ENCODE measurements at places on chromosomes 11 and 22. TPM values are rescaled to one million over a fixed set of nuclear protein-coding genes. Genes with fewer than 3 reads are reported as not detected.

- DNase-seq = no peak
- peak overlapping the region; percentile 97 for H3K4me3 ChIP-seq
- H3K36me3 ChIP-seq = peaks cover 19% of the 10 kb centered on the region
- no peaks in the 10 kb centered on the region for H3K27me3 ChIP-seq
- peak overlapping the region; percentile 98 for H3K27ac ChIP-seq
These were observed 2.1 kb downstream of the FADD start for GRCh38 chr11:70205049-70205725.

- H3K27ac ChIP-seq = no peak overlapping the region
- no peak for DNase-seq
- H3K27me3 ChIP-seq = no peaks in the 10 kb centered on the region
- H3K36me3 ChIP-seq = no peaks in the 10 kb centered on the region
- H3K4me1 ChIP-seq = no peaks in the 10 kb centered on the region
- no peak overlapping the region for H3K4me3 ChIP-seq
These were observed 103.8 kb downstream of the GRIA4 start for GRCh38 chr11:105713696-105714095.

DNA sequence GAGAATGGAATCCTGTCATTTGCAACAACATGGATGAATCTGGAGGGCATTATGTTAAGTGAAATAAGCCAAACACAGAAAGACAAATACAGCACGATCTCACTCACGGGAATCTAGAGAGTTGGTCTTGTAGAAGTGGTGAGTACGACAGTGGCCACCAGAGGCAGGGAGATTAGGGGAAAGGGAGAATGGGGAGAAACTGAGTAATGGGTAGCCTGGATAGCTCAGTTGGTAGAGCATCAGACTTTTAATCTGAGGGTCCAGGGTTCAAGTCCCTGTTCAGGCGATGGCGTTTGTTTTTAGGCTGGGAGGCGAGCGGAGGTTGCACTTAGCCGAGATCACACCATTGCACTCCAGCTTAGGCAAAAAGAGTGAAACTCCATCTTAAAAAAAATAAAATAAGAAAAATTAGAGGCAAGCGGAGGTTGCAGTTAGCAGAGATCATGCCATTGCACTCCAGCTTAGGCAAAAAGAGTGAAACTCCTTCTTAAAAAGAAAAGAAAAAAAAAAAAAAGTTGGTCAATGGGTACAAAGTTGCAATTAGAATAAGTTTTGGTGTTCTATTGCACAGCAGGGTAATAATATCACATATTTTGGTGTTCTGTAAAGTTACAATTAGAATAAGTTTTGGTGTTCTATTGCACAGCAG is 95.7 kb upstream of the UBASH3B start:
- no peaks in the 10 kb centered on the region for H3K4me1 ChIP-seq
- no peak overlapping the region for H3K27ac ChIP-seq
- DNase-seq = no peak
- H3K27me3 ChIP-seq = peaks cover 40% of the 10 kb centered on the region
- H3K36me3 ChIP-seq = no peaks in the 10 kb centered on the region

DNA sequence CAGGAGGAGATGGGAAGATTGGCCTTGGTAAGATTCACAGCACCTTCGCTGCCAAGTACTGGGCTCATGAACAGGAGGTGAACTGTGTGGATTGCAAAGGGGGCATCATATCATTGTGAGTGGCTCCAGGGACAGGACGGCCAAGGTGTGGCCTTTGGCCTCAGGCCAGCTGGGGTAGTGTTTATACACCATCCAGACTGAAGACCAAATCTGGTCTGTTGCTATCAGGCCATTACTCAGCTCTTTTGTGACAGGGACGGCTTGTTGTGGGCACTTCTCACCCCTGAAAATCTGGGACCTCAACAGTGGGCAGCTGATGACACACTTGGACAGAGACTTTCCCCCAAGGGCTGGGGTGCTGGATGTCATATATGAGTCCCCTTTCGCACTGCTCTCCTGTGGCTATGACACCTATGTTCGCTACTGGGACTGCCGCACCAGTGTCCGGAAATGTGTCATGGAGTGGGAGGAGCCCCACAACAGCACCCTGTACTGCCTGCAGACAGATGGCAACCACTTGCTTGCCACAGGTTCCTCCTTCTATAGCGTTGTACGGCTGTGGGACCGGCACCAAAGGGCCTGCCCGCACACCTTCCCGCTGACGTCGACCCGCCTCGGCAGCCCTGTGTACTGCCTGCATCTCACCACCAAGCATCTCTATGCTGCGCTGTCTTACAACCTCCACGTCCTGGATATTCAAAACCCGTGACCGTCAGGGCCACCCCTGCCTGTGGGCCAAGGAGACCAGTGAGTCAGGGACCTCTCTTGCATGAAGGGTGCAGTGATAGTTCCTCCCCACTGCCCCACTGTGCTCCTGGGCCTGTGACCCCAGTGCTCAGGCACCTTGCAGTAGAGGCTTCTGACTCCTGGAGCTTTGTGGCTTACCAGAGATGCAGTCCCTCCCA is 83.6 kb downstream of the BCR start:
- H3K36me3 ChIP-seq = no peaks in the 10 kb centered on the region
- H3K27me3 ChIP-seq = no peaks in the 10 kb centered on the region
- peak overlapping the region; percentile 55 for H3K4me3 ChIP-seq
- H3K27ac ChIP-seq = peak overlapping the region; percentile 73

The EP300 gene
- total RNA-seq = 106 TPM

DNA sequence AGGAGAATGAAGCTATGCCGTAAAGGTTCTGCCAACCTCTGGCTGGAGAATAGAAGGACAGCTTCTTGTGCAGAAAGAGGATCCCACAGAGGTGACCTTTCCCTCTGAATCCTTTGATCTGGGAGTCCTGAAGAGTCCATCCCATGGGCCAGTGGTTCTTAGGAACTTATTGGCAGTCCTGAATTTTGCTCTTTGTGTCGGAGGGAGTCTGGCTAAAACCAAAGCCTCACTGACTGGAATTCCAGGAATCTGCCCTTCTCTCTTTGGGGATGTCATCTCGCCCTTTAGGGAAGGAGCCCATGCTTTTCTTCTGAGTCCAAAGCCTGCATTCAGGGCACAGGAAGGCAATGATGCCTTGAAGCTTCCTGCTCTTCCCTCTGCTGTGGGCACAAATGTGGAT is 45.5 kb downstream of the PKNOX2 start:
- H3K27me3 ChIP-seq = peaks cover 18% of the 10 kb centered on the region
- no peak overlapping the region for H3K4me3 ChIP-seq
- DNase-seq = no peak
- H3K4me1 ChIP-seq = no peaks in the 10 kb centered on the region
- H3K36me3 ChIP-seq = no peaks in the 10 kb centered on the region
- no peak overlapping the region for H3K27ac ChIP-seq

The SAA4 gene
- not detected for total RNA-seq

The SGSM1 gene
- 0.17 TPM for total RNA-seq
